NCI-H2081 treated with DMSO at 0.1 percent for 48 hours (cell line): ENCODE measurements at places on chromosomes 1 and 21.

DNA sequence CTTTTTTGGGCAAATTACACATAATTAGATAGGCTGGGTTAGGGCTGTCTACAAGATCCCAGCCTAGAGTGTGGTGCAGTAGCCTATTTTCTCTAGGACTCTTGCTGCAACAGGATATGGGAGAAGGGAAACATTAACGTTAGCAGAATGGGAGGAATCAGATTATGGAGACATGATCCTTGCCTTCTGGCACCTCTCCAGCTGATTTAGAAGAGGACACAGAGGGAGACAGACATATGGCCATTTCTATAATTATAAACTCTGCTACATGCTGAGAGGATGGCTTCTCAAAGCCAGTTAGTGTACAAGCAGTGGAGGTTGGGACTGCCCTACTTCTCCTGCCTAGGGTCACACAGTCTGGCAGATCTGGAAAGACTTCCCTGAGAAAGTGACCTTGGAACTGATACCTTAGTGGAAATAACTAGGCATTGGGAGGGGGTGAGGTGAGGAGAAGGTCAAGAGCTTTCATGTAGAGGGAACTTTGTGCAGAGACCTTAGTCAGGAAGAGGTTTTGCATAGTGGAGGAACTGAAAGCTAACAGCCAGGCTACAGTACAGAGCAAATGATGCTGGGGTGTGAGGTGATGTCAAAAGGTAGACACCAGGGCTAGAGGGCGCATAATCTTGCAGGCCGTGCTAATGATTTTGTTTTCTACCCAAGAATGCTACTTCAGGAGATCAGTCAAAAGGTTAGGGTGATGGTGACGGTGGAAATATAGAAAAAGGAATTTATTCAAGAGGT, 1.2 kb upstream of the CD1D start:
- no peak for DNase-seq

GRCh38 chr1:155136748-155137147, 1.1 kb downstream of the SLC50A1 start:
- no peak for DNase-seq

DNA sequence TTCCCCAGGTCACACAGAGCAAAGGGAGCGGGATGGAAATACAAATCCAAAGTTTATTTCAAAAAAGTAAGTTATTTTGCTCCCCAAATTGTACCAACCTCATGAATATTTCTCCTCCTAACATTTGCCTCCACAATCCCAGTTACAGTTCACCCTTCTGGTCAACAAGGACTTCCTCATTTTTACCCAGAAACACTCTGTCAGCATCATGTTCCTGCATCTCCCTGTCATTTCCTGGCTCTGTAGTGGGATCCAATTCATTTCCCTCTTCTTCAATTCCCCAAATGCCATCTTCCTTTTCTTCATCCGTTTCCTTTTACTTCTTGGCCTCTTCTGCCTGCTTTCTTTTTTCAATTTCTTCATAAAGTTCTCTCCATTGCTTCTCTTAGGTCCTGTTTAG, 32.0 kb upstream of the EPS15 start:
- DNase-seq, result no peak

DNA sequence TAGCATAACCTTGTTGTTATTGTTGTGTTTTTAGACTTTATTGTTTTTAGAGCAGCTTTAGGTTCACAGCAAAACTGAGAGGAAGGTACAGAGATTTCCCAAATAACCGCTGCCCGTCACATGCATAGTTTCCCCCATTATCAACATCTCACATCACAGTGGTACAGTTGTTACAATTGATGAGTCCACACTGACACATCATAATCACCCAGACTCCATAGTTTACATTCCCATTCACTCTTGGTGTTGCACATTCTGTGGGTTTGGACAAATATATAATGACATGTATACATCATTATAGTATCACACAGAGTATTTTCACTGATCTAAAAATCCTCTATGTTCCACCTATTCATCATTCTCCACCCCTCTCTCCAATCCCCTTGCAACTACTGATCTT, 25.9 kb upstream of the TOR3A start:
- no peak for DNase-seq

- no peak for DNase-seq
Measured at GRCh38 chr1:174248041-174248440, 88.7 kb downstream of the RABGAP1L start.
